ENCODE measurements at places on chromosomes 13 and 19.

DNA sequence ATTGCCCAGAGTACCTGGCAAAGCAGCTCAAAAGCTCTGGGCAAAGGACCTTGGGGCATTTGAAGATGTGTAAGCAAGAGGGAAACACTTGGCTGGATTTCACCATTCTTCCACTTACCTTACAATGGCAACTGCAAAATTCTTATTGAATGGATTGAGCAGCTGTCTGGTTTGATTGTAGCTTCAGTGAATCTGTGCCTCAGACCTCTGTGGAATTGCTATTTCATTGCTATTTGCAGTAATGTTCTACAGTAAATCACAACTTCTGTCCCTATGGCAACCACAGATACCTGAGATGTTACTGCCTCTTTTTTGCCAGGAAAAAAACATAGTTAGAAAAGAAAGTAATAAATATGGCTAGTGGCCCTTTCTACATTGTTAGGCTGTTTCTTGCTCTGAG, 519.5 kb downstream of the SUCLA2 start:
- DNase-seq, result no peak

DNA sequence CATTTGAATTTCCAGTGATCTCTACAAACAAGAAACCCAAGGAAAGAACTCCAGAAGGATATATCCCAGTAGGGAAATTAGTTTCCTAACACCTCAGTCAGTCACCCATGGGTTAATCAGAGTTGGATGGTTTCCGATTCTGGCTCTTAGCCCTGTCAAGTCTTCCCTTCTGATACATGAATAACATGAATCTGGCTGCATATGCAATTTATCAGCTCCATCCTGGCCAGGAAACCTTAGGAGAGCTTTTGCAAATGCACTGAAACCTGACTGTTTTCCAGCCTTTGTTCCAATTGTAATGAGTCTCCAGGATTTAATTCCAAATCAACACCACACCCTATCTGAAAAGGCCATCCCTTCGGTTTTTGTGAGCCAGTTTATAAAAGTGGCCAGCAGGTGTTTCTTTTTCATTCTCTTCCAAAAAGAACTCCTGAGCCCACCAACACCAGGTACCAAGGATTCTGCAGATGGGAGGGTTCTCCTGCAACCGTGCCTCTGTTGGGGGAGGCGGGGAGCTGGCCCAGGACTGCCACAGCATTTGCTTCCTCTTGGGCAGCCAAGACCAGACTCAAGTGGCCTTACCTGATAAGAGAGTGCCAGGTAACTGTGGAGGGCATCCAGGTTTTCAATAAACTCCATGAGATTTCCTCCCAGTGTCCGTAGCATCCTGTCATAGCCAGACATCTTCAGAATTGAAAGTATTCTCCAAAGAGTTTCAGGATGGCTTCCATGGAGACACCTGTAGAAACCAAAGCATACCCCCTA, 77.5 kb downstream of the C13orf42 start:
- no peak for DNase-seq

DNA sequence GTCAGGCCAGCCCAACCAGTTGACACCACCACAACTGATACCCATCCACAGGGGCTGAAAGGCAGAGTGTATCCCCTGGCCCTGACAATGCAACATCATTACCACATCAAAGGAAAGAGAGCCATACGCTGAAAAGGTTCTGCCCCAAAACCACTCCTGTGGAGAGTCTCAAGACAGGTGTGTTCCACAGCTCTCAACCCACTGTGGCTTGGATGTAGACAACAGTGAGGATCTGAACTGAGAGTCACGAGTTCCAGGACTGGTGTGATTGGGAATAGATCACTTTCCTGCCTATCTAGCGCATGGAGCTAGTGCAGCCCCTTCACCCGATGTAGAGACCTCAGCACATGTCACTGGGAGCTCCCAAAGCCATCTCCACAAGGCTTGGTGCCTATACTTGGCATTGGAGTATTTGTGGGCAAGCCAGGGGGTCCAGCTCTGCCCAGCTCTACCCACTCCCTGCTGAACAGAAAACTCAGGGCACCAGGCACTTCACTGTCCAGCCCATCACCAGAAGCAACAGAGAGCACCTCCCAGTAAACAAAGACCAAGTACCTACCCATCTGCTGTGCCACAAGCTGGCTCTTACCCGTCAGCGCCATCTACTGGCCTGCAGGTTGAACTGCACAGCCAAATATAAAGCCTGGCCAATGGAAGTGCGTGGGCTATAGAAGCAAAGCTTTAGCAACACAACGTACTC, 579.5 kb downstream of the UQCRFS1 start:
- no peak for DNase-seq

DNA sequence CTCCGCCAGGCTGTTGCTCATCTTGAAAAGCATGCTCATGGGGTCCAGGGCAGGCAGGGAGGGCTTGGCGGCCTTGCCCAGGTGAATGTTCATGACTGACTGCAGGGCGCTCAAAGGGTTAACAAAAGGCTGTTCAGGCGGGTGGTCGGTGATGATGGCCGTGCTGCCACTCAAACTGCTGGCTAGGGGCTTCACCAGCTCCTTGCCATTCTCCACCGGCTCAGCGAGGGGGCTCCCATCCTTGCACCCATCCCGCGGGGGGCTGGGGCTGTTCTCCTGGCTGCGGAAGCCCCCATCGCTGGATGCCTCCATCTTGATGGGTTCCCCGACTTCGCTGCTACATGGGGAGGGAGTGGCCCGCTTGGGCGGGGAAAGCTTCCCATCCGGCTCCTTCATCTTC, 71.7 kb downstream of the TSHZ3 start:
- DNase-seq, result no peak

GRCh38 chr13:78372581-78372980, 230.8 kb downstream of the POU4F1 start:
- DNase-seq, result no peak

DNA sequence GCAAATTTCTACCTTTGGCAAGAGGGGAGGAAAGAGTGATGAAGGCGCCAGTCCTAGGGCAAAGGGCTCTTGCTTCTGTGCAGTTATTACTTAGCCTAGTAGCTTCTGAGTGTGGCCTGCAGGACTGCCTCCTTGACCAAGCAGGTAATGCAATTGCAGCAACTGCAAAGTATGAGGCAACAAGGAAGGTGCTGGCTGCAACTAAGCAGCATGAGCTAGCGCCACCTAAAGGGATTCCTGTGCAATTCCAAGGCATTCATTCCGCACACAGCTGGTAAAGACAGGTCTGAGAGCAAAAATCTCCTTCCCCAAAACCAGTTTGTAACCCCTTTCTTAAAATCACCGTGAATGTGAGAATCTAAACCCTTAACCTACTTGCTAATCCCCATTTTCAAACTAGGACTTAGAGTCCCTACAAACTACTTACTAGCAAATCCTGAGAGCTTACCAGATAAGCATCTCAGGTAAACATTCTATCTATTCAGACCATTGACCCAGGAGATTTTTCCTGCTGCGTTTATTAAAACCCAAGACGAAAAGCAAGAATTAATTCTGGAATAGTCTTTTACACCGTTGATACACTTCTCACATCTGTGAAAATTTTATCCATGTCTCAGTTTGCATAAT, 62.9 kb downstream of the DCT start:
- no peak for DNase-seq

DNA sequence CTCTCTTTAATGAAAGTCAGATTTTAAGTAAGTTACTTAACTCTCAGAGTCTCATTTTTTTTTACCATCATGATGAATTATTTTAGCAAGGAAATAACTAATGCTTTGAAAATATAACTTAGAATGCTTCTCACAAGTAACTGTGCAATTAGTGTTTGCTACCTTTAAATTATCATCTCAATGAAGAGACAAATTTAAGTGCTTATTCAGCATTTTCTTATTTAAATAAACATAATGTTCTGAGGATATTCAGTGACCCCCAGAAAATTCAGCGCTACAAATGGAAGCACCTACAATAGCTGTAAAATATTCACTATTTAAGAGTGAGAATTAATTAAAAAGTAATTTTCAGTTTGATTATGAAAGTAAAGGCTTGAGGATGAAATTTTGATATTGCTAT, 527.2 kb downstream of the SLITRK1 start:
- DNase-seq, result no peak

DNA sequence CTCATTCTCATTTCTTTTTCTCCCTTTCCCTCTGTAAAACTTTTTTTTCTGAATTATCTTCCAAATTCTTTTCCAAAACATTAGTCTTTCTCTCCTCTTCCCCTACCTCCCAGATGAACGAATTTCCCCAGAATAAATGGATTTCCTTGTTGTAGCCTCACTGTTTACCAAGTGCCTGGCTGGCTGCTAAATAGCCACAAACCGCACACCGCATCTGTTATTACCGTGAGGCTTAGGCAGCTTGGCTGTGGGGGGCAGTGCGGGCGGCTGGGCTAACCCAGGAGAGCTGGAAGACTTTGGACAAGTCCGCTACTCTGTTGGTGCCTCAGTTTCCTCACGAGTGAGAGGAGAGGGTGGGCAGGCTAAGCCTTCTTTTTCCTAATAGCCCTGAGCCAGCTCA, 10.7 kb downstream of the IL17D start:
- no peak for DNase-seq

DNA sequence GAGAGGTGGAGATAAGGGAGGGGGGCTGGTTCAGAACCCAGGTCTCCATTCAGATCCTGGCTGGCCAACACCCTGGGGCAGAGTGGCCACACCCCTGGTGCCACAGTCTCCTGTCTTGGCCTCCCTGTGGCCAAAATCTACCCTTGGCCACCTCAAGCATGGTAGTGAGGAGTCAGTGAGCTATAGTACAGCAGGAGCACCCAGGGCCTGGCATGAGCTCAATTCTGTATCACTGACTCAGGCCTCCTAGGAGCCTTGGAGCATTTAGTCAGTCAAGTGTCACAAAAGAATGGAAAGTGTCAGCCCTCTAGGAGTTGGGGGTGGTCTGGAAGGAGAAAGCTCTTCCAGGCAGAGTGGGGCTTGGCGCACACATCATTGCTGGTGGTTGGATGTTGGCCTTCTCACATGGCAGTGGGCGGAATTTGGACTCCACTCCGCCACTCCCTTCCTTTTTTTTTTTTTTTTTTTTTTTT, 6.6 kb upstream of the CD79A start:
- DNase-seq, result no peak

GRCh38 chr13:40682449-40683240, 16.2 kb upstream of the FOXO1 start:
- DNase-seq, result no peak

DNA sequence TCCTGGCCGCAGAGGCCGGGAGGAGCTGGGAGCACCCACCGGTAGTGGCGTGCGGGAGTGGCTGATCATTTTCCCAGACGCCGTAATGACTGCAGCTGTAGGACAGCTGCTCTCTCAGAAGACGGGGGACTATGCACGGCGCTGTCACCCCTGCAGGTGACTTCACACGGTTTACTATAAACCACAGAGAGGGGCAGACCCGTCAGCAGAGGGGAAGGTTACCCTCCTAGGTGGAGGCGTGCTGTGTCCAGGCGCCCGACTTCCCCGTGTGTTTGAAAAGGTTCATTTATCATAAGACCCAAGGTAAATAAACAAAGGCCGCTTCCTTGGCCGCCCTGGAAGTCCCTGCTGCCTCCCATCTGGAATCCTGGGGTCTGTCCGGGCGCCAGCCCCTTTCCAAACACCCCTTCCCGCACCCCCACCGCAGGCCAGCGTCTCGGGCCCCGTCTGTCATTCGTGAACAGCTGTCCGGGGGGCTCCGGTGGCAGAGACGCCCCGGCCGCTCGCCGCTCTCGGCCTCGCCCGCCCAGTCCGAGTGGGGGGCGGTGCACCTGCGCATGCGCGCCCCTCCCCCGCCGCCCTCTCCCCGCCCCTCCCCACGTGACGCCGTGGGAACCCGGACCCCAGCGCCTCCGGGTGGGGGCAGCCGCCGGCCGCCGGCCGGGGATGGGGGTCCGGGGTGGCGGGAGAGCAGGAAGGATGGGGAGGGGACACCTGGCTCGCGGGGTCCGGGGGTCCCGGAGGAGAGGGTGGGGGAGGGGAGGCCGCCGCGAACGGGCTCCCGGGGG, 915 bp downstream of the SHC2 start:
- DNase-seq, result no peak

- no peak for DNase-seq
Measured at GRCh38 chr13:59229401-59229800, 934.3 kb downstream of the DIAPH3 start.

GRCh38 chr19:15368051-15368632, 11.4 kb downstream of the AKAP8 start:
- DNase-seq, result no peak

DNA sequence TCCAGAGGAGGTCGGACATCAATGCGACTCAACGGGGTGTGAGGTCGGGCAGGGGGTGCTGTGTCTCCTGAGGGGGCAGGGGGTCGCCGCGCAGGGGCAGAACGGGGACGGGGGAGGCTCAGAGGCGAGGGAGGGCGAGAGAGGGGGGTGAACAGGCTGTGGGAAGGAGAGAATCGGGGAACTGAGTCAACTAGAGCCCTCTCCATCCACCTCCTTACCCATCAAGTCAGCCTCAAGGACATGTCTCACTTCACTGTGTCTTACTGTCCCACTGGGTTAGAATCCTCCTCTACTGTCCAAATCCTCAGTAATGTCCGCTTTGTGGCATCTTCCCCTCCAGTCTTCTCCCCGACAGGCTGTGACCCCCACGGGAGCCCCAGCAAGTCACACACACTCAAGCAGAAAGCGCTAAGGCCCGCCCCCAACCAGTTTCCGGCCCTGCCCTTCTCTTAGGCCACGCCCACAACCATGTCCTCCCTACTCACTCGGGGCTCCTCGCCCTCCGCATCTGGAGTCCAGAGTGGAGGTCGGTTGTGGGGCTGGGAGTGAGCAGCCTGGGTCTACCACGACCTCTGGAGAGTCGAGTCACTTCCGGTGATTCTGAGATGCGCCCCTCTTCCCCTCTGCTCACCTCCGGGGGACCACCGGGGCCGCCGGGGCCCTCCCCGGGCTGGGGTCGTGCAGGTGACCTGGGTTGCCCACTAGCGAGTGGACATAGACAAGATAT, 9.3 kb downstream of the PLEKHA4 start:
- no peak for DNase-seq

- DNase-seq, result no peak
Measured at GRCh38 chr13:88063741-88064140, 392.6 kb downstream of the SLITRK5 start.

DNA sequence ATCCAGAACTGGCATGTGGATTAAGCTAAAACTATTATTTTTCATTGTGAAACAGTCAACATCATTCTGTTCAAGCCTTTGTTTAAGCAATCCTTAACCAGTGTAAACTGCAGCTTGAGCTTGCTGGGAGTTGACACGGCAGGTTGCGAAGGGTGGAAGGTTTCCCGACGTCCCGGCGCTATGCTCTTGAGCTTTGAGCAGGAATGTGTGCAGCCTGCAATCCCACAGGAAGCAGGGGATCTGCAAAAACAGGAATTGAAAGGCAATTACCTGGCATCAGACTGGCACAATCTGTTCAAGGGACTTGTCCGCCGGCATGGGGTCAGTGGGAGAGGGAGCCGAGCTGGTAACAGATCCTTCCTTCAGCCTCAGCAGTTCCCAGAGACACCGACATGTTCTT, 586.7 kb upstream of the SGCG start:
- DNase-seq, result no peak

- no peak for DNase-seq
Measured at GRCh38 chr19:32828139-32828538, 41.4 kb downstream of the SLC7A9 start.

All from non-pigmented ciliary epithelial cell (primary cell).